ENCODE measurements at places on chromosomes 12 and 14.

DNA sequence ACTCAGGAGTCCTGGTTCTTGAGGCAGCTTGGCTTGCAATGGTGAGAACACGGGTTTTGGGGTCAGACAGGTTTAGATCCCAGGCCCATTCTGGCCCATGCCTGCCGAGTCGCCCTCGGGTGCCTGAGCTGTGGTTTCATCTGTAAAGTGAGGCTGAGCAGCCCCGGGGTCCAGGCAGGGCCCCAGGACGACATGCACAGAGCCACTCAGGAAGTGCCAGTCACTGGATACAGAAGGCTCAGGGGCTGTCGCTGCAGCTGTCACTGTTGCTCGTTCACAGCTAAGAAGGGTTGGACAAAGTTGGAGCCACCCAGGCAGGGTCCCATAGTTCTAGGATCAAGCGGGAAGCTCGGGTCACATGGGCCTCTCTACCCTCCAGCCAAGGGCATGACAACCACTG, 403.1 kb downstream of the BCL11B start:
- no peak for DNase-seq

DNA sequence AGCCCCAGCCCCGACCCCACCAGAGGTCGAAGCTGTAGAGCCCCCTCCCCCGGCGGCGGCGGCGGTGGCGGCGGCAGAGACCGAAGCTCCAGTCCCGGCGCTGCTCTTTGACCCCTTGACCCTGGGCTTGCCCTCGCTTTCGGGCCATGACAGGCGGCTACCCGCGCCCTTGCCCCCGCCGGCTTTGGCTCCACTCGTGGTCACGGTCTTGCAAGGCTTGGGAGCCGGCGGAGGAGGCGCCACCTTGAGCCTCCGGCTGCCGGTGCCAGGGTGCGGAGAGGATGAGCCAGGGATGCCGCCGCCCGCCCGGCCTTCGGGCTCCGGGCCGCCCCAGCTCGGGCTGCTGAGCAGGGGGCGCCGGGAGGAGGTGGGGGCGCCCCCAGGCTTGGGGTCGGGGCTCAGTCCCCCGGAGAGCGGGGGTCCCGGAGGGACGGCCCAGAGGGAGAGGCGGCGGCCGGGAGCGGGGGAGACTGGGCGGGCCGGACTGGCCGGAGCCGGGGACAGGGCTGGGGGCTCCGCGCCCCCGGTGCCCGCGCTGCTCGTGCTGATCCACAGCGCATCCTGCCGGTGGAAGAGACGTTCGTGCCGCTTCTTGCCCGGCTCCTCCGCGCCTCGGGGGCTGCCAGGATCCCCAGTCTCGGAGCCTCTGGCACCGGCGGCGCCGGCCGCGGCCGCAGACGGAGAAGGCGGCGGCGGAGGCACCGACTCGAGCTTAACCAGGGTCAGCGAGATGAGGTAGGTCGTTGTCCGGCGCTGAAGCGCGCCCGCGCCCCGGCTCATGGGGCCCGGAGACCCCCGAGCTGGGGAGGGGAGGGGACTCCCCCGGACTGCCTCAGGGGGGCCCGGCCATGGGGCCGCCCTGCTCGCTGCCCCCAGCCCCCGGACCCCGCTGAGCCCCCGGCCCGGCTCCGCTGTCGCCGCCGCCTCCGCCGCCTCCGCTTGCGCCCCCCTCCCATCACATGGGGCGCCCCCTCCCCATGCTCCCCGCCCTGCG, 778 bp downstream of the AGAP2 start:
- DNase-seq, result no peak

DNA sequence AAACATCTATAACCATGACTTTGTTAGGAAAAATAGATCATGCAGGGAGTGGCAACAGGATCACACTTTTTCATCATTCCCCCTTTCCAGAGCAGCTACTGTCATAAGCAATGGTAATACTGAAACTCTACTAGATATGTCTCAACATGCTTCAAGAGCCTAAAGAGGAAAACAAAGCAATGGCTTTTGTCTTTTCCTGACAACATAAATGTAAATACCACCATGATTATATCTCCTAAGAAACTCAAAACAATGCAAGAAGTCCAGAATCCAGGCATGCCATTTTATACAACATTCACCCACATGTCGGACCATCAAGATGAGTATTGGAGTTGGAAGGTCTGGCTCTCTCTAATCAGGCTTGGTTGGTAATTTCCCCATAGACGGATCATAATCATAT, 78.7 kb downstream of the KIF21A start:
- no peak for DNase-seq

DNA sequence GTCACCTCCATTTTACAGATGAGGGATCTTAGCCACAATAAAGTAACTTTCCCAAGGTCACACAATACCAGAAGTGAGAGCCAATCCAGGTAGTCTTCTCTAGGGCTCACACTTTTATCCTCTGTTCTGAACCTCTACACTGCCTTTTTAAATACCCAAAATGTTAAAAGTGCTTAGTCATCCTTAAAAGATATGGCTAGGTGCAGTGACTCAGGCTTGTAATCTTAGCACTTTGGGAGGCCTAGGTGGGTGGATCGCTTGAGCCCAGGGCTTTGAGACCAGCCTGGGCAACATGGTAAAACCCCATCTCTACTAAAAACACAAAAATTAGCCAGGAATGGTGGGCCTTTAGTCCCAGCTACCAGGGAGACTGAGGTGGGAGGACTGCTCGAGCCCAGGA, 104.1 kb upstream of the PPP4R3A start:
- DNase-seq, result no peak

GRCh38 chr12:124538194-124539082, 29.0 kb downstream of the NCOR2 start:
- DNase-seq, result no peak

GRCh38 chr12:120678572-120678971, 8.4 kb upstream of the MLEC start:
- no peak for DNase-seq

- no peak for DNase-seq
Observed at GRCh38 chr12:102484428-102484958, 4.1 kb upstream of the IGF1 start.

DNA sequence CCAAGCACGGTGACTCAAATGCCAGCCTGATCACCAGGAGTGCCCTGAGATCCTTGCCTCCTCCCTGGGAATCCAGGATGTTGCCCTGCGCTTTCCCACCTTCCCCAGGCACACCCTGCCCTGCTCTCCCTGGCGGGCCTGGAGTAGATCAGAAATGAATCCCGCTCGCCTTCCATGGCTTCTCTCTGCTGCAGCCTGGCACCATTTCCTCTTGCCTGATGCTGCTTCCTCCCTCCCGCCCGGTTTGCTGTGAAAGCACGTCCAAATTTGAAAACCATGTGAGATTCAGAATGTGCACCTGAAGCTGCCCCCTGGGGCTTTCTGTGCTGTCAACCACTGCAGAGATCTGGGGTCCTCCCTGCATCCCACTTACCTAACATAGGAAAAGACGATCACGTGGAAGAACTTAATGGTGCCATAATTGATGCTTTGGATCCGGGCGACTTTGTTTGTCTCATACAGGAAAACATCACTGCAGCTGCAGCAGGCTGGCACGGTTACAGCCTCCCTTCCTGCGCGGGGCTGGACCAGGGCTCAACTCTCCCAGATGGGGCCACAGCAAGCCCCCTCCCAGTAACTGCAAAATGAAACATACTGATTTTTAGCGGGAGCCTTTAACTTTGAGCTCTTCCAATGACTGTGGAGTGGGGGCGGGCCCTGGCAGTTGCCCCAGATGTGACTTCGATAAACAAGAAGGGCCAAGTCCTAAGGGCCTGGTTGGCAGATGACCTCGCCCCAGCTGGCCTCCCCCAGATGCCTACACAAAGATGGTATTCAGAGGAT, 24.9 kb upstream of the C12orf76 start:
- DNase-seq, result no peak
